ENCODE measurements at places on chromosomes 2 and 18.

- DNase-seq = no peak
Observed at GRCh38 chr2:240126731-240127130, 9.4 kb downstream of the COPS9 start.

- peak; percentile 26 for DNase-seq
Observed at GRCh38 chr18:10142496-10143160, 228.8 kb downstream of the VAPA start.

DNA sequence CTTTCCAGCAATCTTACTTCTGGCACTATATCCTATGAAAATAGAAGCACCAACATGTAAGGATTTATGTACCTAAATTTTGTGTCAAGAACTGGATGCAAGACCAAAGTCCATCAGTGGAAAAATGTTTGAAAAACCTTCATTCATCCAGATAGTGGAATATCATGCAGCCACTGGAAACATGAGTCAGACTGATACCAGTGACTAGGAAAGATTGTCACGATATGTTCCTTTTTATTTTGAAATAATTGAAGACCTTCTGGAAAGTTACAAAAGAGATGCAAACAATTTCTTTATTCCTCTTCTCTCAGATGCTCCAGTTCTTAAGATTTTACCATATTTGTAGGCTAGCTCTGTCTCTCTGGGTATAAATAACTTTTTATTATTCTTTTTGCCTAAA, 40.5 kb upstream of the IL1R2 start:
- no peak for DNase-seq

- no peak for DNase-seq
Observed at GRCh38 chr2:234095301-234095700, 44.8 kb downstream of the SPP2 start.

GRCh38 chr2:221100467-221101089, 471.5 kb downstream of the EPHA4 start:
- no peak for DNase-seq

- DNase-seq = peak; percentile 34
Observed at GRCh38 chr2:19611491-19612332, 253.3 kb upstream of the OSR1 start.

DNA sequence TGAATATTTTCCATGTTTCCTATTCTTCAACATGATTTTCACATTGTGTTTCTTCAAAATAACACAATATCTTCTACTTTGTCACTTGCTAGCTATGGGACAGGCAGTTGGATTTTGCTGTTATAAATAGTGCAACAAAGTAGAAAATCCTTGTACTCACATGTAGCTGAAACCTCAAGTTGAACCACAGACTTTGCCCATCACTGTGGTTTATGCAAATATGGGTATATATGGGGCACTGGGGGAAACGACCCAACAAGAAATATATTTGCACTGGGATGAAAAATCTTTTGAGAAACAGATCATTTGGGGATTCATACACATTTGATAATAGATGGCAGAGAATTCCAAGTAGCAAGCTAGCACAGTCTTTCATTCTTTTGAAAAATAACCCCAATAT, 486.3 kb upstream of the MAP2 start:
- no peak for DNase-seq
